ENCODE measurements at places on chromosomes 12 and 14.
A peak's percentile ranks its signal among the peaks of the same experiment; 100 is the strongest.

GRCh38 chr14:42113358-42114069 is 506.8 kb downstream of the LRFN5 start:
- no peak for DNase-seq

DNA sequence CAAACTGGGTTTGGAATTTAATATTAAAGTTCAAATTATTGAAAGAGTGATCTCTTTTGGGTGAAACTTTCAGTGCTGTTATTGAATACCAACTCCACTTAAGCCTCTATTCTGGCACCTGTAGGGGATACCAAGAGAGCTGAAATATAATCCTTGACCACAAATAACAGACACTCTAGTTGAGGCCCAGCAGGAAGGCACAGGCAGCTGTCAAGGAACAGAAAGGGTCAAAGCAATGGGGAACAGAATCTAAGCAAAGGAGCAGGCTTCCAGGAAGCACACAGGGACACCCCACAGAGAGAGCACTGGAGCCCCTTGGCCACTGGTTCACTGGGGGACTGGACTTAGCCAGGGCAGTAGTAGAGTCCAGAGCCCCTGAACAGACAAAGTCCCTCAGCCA is 120.9 kb upstream of the SFSWAP start:
- no peak for DNase-seq

DNA sequence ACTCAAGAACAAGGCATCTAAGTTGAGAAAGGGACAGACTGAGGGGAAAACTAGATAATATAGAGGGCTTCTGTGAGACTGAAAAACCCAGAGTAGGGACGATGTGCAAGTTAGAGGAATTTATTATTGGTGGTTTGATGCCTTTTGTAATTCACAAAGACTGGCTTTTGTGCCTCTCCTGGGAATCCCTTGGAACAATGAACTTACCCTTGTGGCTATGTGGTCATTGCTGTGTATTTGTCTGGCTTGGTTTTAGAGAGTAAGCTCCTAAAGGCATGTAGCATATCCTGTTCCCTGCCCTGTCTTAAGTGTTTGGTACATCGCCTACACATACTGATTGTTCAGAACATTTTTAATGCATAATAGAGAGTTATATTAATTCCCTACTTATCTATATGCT is 26.6 kb downstream of the DCN start:
- DNase-seq, result peak; percentile 58

DNA sequence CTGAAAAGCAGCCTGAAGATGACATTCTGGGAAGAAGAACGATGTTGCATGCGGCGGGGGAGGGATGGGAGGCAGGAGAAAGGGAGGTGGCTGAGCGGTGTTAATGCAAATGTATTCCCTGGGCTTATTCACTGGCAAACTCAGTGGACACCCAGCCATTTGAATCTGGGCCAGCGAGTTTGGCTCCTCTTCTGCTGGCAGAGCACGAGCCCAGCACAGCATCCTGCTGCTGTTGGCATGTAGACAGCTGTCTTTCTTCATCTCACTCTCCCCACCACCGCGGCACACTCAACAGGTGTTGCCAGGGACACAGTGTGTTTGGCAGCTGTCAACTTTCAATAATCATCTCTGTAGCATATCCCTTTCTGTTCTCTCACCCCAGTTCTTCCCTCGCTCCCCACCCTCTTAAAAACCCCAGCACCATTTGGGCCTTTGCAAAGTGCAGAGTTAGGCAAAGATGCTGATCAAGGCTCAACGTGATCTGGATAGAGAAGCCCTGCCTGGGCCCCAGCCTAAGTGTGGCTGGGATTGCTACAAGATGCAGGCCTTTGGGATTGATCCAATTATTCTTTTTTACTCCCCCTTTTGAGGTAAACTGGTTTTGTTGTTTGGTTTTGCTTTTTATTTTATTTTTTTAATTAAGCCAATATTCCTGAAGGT is 131.9 kb downstream of the EXOC5 start:
- DNase-seq, result no peak

- DNase-seq, result no peak
Measured at GRCh38 chr12:105945880-105946279, 192.9 kb downstream of the NUAK1 start.

DNA sequence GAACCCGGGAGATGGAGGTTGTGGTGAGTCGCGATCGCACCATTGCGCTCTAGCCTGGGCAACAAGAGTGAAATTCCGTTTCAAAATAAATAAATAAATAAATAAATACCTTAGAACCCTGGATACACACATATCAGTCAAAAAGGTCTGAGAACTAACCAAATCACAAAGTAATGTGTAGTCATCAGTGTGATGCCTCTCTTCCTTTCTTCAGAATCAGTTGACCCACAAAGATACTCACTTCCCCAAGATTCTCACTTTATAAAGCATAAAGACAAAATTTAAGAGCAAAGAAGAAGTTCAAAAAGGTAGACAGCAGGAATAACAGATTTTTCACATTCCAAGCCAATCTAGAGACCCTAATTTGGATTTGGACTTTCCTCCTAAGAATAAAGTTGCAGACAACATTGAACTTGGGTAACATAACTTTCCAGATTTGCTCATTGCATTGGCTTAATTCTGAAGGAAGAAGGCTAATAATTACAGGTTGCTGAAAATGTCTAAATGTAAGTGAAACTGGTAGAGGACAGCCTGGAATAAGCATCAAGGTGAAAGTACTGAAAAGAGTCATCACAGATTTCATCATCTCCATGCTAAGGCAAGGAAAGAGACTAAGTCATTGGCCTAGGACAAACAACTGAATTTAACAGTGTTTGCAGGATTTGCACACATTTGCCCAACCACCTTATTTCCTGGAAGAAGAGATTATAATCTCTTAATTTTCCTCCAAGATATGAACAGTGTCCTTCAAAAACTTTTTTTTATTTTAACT is 17.4 kb downstream of the TMED10 start:
- peak; percentile 53 for DNase-seq

DNA sequence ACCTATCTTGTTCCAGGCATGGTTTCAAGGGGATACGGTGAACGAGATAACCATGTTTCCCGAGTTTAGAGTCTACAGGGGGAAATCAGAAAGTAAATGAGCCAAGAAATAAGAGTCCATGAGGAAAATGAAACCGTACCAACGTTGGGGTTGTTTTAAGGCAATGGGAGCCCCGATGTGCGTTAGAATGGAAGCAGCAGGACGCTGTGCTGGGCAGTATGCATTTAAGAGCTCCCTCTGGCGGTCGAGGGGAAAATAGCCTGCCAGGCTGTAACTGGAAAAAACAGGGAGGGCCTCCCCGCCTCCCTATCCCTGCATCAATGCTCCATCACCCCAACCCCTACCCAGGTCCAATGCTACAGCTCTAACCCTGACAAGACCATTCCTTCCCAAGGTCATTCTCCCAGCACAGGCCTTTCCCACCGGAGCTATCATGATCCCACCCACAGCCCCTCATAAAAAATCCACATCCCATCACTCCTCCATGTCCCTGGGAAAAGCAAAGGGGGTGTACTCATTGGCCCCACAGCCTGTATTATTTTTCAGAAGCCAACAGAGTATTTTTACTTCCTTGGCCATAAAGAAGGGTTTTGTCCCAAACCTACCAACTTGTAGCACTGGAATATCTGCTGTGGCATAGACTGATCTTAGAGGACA is 226.3 kb upstream of the NOS1 start:
- peak; percentile 25 for DNase-seq

- DNase-seq, result no peak
Measured at GRCh38 chr14:61648377-61648776, 46.9 kb upstream of the HIF1A start.

- peak; percentile 77 for DNase-seq
Measured at GRCh38 chr14:54627540-54628363, 60.8 kb downstream of the SAMD4A start.

- no peak for DNase-seq
Measured at GRCh38 chr12:47983541-47984115, 20.2 kb downstream of the TMEM106C start.

DNA sequence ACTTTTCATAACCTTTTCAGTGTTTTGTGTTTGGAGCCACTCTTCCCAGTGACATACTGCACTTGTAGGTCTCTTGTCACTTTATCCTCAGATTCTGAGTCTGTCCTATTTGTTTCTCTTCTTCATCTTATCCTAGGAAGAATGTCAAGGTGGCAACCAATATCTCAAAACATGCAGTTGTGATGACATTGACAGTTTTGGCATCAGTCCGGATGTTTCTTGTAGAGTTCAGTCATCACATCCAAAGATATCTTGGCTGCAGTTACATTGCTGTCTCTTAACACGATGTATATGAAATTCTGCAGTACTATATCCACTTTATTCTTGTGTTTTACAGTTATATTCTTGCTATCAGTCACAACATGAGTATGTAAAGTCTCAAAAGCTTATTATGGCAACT is 6.4 kb downstream of the ADIPOR2 start:
- DNase-seq, result no peak

All from cardiac fibroblast (primary cell).